ENCODE measurements at places on chromosomes 11 and 22.

DNA sequence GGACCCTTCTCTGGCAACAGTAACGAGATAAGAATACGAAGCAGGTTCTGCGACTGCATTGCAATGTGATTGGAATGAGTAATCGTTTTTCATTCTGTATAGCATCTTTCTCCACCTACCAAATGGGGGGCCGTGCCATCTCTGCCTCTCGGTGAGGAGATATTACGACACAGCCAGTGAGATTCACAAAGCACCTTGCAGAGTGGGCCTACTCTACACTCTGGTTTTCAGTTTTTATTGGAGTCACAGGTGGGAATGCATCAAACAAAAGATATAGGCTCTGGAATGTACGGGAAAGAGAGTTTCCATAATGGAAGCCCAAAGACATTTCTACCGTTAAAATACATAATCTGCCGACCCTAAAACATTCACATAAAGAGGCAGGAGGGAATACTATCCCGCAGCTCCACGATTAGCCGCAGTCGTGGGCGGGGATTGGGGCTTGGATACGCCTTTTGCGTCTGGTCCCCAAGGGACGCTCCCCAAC lies 423 bp upstream of the RTN3 start:
- peak; percentile 30 for DNase-seq

- no peak for DNase-seq
These were observed 78.6 kb downstream of the ME3 start for GRCh38 chr11:86593833-86594232.

- no peak for DNase-seq
These were observed 59.9 kb downstream of the PPFIBP2 start for GRCh38 chr11:7573558-7574296.

DNA sequence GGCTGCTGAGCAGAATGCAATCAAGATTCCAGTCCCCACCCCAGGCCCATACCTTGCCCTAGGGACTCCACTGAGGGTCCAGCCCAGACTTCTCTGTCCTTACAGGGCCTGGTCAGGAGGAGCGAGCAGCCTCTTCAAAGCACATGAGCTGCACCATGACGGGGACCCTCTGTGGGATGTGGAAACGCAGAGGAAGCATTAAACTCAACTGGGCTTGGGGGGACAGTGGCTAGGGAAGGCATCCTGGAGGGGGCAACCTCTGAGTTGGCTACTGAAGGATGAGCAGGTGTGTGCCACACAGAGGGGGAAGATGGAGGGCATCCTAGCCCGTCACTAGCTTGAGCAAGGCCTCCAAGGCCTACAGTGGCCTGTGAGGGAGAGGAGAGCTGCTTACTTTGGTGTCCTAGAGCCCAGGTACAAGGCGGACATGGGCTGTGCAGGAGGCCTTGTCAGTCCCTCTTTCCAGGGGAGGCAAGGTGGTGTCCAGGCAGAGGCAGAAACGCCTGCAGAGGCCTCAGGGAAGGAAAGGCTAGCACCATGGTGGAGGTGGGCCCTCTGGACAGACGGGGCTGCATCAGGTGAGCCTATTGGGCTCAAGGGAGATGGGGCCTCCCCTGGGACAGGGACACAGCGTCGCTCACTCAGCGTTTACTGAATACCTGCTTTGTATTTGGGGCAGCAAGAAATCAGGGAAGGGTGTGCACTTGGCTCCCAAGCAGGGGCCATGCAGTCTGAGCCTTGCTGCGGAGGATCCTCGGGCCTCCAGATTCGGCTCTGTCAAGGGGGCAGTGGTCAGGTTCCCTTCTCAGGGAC lies 14.3 kb downstream of the TTC38 start:
- no peak for DNase-seq

- peak; percentile 89 for DNase-seq
These were observed at the start of gene TRIOBP for GRCh38 chr22:37696657-37697537. TSS of gene TRIOBP (plus strand) at chr22:37697048. CDS start at chr22:37701366, 4,318 bp downstream.

DNA sequence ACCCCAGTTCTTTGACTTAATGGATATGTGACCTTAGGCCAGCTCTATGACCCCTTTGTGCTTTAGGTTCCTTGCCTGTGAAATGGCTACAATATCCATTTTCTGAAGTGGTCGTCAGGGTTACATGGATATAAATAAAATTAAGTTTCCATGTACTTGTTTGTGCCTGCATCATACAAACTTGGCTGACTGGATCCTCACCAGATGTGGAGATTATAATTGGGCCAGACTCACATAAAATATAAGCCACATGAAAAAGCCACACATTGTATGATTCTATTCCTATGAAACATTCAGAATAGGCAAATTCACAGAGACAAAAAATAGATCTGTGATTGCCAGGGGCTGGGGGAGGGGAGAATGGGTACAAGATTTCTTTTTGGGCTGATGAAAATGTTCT lies 100.9 kb upstream of the USP47 start:
- DNase-seq, result no peak

DNA sequence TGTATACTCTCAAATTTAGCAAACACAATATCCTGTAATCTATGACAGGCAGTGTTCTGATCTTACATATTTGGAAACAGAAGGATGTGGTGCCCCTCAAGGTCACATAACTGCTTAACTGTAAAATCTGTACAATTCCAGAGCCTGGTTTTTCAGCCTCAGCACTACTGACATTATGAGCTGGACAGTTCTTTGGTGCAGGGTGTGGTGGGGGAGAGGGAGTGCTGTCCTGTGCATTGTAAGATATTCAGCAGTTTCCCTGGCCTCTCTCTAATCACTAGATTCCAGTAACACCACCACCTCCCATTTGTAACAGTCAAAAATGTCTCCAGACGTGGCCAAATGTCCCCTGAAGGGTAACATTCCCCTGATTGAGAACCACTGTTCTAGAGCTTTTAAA lies 1.8 kb upstream of the OR5B21 start:
- no peak for DNase-seq

DNA sequence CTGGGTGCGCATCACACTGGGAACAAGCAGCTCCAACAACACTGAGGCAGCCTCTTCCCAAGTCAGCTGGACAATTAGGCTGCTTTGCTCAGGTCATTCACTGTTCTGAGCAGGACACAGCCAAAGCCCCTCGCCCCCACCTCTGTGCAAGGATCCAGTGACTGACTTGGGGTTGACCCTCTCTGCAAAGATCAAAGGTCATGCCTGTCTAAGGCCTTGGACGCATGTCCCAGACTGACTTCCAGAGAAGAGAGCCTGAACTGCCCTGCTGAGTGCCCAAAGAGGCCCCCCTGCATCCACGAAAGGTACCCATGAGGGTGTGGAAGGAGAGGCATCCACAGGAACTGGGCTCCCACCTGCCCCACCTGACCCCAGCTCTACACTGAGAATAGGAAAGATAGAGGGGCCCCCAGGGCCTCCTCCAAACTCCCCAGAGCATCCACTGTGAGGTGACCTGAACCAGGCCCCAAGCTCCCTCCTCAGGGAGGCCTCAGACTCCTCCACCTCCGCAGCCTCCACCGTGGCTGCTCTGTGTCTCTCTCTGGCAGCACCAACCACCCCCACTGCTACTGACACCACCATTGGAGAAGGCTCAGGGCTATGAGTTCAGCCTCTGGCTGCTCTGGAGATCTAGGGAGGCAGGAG lies 53.5 kb downstream of the IGLL5 start:
- DNase-seq, result no peak

DNA sequence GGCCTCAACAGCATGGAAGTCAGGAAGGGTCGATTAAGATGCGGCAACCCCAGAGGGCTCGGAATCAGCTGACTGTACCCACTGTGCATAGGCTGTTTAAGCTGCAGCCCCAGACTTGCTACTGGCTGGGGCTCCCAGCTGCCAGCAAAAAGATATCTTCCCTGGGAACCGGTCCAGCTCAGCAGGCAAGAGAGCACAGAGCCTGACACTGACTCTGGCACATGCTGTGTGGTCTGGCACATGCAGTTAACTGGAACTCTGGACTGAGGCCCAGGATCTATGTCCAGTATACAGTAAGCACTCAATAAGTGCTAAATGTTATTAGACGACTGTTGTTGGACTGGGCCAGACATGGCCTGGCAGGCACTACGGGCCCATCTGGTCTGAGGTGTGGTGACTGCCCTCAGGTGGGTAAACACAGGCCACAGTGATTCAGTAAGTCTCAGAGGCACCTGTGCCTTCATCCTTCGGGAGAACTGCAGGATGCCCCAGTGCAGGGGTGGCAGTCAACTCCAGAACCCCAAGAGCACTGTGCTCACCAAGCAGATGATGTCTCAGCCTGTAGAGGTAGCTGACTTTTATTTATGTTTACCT lies 87.6 kb downstream of the LARGE1 start:
- DNase-seq, result no peak

DNA sequence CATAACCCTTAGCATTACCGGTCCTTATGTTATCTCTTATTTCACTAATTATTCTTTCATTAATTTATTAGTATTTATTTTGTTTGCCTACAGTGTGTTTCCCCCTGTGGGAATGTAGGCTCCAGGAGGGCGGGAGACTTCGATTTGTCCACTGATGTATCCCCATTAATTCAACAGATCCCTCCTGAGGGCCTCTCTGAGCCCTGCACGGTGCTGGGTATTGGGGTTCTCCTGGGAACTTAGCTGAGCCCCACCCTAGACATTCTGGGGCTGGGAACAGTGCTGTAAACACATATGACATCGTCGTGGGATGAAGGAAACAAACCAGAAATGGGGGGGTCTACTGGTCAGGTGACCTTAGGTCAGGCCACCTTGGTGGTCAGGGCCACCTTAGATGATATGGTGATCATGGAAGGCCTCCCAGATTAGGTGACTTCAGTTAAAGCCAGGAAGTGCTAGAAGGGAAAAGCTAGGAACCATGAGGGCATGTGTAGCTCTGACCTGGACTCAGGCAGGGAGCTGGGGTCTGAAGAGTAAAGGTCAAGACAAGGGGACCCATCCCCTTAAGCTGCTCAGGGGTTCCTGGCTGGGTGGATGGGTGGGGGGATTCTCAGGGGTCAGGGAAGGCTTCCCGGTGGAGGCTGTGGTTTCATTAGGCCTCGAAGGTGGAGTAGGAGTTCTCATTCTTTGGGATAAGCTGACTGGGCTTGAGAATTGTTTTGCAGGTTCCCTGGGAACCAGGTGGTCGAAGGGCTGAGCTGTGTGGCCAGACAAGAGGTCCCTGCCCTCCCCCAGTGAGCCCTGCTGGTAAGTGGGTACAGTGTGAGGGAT lies 1.0 kb downstream of the PHETA2 start:
- DNase-seq, result no peak

GRCh38 chr22:46009730-46010129 lies 32.8 kb upstream of the WNT7B start:
- DNase-seq, result no peak

GRCh38 chr11:116823031-116823843 lies at the start of gene APOA4:
TSS of gene APOA4 (minus strand) at chr11:116823304. CDS start at chr11:116823191, 113 bp downstream.
- no peak for DNase-seq

- DNase-seq, result no peak
These were observed 124.3 kb upstream of the OR9Q1 start for GRCh38 chr11:57899378-57899777.

- DNase-seq, result no peak
These were observed 589.0 kb upstream of the CNTN5 start for GRCh38 chr11:98431463-98432359.

GRCh38 chr11:73140213-73141030 lies 1.7 kb downstream of the FCHSD2 start:
- DNase-seq, result no peak

DNA sequence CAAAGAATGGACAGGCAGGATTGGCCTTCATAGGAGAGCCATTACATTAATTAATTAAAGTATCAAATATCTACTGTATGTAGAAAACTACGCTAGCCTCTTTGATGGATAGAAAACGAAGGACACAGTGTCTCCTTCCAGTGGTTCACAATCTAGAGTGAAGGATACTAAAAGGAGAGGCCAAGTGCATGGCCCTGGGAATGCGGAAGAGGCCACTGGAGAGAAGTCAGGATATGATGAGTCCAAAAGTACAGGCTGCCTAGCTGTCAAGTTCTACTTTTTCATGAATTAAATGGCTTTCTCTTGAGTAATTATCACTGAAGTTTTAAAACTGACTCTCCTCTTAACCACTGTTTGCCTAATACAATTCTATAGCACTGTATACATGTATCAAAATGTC lies 41.9 kb downstream of the ATG16L2 start:
- DNase-seq, result no peak

DNA sequence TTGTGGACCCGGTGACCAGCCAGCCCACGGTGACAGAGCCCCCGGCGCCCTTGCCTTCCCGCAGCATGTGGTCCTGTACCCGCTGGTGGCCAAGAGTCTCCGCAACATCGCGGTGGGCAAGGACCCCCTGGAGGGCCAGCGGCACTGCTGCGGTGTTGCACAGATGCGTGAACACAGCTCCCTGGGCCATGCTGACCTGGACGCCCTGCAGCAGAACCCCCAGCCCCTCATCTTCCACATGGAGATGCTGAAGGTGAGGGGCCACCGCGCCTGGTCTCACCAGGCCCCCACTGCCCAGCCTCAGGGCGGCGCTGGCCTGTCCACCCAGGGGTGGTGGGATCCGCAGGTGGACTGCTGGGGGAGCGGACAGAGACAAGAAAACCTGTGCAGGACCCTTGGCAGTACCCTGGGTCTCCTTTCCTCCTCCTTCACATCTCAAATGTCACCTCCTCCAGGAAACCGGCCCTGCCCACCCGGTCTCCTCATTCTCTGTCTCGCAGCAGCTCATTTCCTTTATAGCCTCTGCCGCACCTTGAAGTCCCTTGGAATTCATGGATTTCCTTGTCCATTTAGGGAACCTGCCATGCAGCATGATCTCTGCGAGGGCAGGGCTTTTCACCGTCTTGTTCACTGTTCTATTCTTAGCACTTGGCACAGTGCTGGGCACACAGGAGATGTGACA lies 6.5 kb downstream of the AIP start:
- no peak for DNase-seq

GRCh38 chr22:27125539-27125938 lies 468.2 kb downstream of the MIAT start:
- DNase-seq, result no peak

DNA sequence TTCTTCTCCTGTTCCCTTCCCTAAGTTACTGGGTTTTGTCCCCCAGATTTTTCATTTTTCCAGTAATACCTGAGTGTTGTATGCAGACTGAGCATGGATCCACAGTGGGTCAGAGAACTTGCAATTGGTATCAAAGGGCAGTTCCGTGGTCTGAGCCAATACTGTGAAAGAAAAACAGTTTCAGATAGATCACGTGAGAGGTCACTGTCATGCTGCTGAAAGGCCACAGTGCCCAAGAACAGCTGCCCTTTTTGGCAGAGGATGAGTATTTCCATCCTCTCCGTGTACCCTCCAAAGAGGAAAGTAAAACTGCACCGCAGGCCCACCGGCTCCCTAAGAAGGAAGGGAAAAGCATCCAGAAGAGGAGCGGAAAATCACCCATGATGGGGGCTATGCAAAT lies 73.0 kb upstream of the TBCEL start:
- DNase-seq, result no peak

GRCh38 chr22:37079668-37080171 lies 28.2 kb downstream of the KCTD17 start:
- peak; percentile 66 for DNase-seq

DNA sequence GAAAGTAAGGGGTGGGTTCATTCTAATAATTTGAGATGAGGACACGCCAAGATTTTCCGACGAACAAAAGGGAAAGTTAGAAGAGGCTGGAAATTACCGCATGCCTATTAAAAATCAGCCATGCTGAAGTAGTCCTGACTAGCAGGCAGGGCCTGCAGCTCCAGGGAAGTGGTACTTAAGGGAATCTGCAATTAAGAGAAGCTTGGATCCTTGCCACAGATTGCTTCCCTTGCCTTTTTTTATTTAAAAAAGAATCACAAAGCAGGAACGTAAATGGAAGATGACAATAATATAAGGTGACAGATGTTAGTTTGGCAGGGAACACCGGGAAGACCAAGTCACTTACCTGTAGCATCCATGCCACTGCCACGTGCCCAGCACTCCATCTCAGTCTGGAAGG lies 359.3 kb downstream of the CADM1 start:
- no peak for DNase-seq

GRCh38 chr22:49906071-49906798 lies 12.0 kb downstream of the ALG12 start:
- no peak for DNase-seq

GRCh38 chr11:114185436-114185835 lies 110.8 kb upstream of the NNMT start:
- no peak for DNase-seq

Data from stimulated activated CD4-positive, alpha-beta T cell treated with anti-CD3 and anti-CD28 coated beads, Interleukin-2, amount 100 ng/mL, for 24 hours (primary cell).